ENCODE measurements at places on chromosomes 12 and 14. TPM values are rescaled to one million over a fixed set of nuclear protein-coding genes. Genes with fewer than 3 reads are reported as not detected.

GRCh38 chr14:89040080-89040459 is 215.6 kb downstream of the TTC8 start:
- DNase-seq: no peak

- peak; percentile 75 for DNase-seq
Measured at GRCh38 chr12:43306066-43306465, 245.9 kb downstream of the ADAMTS20 start.

GRCh38 chr12:113116875-113117274 is 18.7 kb downstream of the RASAL1 start:
- DNase-seq: no peak

DNA sequence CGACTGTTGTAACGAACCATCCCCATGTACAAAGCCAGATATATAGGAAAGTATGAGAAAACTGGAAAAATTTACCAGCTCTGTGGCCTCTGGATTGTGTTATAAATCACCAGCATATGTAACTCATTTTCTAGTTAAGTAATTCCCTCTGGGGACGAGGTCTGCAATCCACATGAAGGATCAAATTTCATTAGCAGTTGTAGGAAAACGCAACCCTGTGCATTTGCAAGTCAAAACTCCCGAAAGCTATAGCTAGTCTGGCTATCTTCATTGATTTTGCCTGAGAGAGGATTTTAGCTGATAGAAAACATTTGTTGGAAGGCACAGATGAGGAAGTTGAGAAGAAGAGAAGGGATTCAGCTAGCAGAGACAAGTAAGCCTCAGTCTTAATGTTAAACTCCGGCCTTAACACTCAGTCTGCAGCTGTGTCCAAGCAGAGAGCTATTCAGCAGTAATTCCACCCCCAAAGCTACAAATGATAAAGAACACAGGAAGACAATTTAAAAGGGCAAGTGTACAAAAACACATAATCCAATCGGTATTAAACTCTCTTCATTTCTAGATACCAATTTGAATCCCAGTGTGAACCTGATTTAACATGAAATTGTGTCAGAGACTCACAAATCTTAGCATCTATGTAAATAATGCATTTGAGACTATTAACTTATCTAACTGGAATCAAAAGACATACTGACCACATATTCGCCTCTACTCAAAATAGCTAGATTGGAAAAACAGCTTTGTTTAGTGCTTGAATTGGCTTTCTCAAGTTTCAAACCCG is 54.2 kb upstream of the CERS5 start:
- peak; percentile 98 for DNase-seq

DNA sequence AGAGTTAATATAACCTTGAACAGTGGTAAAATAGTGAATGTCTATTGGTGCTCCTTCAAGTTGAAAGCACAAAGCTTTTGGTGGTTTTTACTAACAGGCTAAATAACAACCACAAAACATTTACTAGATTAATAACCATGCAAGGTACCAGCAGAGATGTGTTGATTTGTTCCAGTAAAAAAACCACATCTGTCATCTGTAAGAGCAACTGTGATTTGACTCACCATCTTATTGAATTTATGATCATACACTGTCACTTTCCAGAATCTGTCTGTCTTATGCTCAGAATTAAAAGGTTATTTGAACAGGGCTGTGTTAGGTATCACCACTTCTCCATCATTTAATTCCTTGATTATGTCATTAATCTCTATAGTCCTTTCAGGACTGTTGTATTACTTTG is 107.0 kb upstream of the PTHLH start:
- DNase-seq: no peak

GRCh38 chr12:89589753-89590152 is 63.9 kb upstream of the POC1B start:
- no peak for DNase-seq

DNA sequence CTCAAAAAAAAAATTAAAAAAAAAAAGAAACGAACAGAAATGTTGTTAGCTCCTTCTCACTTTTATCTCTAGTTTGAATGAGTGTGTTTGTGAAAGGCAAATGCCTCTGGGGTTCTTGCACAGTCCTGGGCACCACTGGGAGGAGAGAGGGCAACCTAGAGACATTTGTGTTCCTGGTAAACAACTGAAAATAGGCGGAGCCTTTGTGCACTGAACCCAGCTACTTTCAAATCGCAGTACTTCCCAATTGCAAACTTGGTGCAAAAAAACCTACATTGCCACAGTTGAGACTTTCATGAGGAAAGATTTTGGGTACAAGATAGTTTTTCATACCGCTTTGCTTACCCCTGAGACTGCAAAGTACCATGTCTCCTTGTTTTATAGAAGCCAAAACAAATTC is 430.0 kb downstream of the ZFP36L1 start:
- DNase-seq: no peak

- DNase-seq: no peak
Measured at GRCh38 chr14:95463171-95463901, 53.1 kb downstream of the SYNE3 start.

GRCh38 chr12:50248411-50248810 is 34.9 kb downstream of the LIMA1 start:
- DNase-seq: no peak

DNA sequence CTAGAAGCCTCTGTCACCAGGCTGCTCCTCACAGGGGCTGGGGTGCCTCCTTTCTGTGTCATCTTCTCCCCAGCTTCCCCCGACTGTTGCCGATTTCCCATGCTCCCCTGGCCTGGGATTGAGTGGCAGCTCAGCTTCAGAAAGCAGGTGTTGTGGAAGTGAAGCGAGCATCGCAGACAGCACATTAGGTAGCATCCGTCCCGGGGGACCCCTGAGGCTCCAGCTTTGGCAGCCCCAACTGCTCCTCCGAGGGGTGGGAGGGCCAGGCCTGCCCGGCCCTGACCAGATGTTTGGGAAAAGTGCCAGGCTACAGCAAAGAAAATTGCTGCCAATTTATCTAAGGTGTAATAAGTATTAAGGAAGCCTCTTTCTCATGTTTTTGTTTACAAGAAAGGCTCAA is 1045.6 kb downstream of the BCL11B start:
- DNase-seq: no peak

DNA sequence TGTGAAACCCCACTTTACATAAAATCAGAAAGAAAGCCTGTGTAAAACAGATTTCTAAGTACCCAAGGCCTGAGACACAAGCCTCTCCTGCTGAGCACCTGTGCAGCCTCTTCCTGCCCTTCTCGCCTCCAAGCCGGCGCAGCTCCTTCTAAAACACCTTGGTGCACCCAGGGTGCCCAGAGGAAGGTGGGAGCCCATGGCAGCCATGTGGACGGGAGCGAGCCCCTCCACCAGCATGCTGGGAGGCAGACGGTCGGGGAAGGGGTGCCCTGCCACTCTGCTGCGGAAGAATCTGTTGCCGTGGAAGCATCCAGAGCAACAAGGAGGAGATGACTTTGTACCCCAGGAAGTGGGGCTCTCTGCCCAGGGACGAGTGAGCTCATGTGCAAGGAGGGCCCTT is 103.1 kb upstream of the C14orf180 start:
- DNase-seq: no peak

- DNase-seq: no peak
Measured at GRCh38 chr12:84919271-84919670, 6.7 kb upstream of the SLC6A15 start.

GRCh38 chr14:90660865-90661570 is 155.2 kb downstream of the TTC7B start:
- DNase-seq: no peak

- peak; percentile 83 for DNase-seq
Measured at GRCh38 chr12:12282761-12283425, 16.0 kb upstream of the LRP6 start.

DNA sequence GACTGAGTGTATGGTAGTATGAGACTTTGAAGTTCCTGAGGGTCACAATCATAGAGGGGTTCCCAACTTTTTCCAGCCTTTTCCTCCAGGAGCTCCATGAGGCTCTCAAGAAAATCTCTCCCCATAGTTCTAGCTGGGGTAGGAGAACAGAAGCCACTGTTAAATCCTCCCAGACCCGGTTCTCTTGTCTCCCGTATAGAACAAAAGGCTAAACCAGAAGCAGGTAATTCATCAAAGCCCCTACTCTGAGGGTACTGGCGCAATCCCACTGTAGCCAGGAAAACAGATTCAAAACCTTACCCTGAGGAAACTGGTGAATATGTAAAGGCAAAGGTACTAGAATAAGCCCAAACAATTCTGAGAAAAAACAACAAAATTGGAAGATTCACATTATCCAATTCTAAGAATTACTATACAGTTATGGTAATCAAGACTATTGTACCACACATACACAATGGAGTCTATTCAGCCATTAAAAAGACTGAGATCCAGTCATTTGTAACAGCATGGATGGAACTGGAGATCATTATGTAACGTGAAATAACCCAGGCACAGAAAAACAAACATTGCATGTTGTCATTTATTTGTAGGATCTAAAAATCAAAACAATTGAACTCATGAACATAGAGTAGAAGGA is 20.5 kb downstream of the OR8S1 start:
- no peak for DNase-seq

- DNase-seq: no peak
Measured at GRCh38 chr14:64194404-64194803, 99.8 kb downstream of the ESR2 start.

GRCh38 chr12:20140751-20141150 is 227.6 kb upstream of the PDE3A start:
- DNase-seq: no peak

DNA sequence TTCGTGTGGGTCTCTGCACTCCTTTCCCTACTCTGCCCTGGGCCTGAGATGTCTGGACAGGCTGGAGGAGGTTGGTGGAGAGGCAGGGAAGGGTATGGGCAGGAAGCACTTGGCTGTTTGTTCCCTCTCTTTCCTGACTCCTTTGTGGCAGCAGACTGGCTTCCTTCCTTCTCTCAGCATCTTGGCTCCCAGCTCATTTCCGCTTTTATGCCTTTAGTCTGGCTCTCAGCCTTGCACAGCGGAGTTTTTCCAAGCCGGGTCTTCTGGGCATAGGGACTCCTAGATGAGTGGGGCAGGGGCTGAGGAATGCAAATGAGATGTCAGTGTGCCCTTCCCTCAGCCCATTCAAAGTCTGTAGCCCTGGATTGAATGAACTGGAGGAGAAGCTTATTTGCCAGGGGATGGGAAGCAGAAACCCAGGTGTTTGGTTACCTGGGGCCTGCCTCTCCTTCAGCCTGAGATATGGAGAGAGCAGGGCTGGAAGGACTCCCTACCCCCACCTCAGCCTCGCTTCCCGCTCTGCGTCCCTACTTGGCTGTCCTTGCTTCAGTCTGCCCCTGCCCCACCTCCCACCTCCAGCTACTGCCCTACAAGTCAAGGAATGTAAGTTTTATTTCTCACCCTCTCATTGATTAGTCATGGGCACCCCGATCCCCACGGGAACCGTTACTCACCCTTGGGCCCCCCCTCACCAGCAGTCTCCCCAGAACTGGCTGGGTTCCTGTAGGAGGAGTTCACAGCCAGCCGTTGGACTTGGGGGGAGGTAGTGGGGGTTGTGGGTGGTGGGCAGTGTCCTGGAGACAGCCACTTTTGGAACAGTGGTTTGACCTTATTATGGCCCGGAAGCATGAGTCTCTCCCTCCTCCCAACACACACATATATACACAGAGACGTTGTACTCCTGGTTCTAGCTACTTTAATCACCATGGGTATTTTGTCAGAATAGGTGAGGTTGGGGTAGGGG is 9.3 kb upstream of the ITGA5 start:
- DNase-seq: peak; percentile 45

- DNase-seq: no peak
Measured at GRCh38 chr12:63325757-63326156, 174.8 kb upstream of the AVPR1A start.

DNA sequence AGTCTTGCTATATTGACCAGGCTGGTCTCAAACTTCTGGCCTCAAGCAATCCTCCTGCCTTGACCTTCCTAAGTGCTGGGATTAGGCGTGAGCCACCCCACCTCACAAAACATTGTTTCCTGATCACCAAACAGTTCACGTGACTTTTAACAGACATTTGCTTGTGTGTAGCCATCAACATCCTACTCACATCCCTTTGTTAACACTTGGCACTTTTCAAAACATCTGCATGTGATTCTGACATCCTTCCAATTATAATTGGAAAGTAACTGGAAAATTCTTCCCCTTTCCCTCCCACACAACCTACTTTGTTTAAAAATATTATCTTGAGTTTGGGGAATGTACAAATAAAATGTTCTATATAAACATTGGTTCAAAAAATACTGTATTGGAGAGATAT is 317.9 kb downstream of the PCNX1 start:
- peak; percentile 35 for DNase-seq

GRCh38 chr12:94418517-94418916 is 41.1 kb downstream of the CEP83 start:
- peak; percentile 61 for DNase-seq

DNA sequence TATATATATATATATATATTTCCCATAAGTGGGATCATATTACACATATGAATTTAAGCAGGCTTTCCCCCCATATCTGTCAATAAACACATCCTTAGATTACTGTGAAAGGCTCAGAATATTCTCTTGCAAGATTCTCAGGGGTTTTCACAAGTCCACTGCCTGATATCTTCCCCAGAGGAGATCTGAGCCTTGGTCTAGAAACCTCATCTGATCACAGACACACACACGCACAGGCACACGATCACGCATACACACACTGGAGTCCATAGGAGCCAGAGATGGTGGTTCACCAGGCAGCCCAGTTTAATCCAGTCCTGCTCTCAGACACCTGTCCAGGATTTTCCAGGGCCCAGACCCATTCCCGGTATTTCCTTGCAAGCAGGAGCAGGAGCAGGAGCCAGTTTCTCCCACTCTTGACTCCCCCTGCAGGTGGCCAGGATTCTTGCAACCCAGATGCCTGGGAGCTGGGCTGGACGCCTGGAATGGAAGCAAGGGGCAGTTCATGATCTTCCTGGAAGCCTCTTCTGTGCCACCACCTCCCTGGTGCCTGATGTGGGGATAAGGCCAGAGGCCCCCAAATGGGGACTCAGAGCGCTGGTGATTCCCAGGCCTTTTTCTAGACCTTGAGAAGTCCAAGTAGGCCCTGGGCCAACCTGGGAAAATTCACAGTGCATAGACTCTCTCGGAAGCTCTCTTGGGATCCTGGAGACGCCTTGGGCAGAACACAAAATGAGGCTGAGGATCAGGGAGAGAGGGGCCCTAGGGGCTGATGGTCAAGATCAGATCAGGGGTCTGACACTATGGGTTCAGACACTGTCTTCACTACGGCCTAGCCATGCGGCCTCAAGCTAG is 16.5 kb upstream of the KRT78 start:
- DNase-seq: peak; percentile 76

- no peak for DNase-seq
Measured at GRCh38 chr12:74820324-74820723, 282.7 kb downstream of the ATXN7L3B start.

DNA sequence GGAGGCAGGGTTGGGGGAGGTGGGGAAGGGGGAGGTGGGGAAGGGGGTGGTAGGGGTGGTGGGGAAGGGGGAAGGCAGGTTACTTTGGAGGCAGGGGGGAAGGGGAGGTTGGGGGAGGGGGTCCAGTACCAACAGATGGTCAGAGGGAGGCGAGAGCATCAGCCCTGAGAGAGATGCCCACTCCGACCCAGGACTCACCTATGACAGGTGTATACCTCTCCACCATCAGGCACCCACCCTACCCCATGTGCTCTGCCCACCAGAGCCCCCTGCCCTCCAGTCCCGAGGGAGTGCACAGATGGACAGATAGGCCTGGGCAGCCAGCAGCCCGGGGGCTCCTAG is 18.6 kb downstream of the JAG2 start:
- no peak for DNase-seq

PLXNC1 gene
- 0.97 TPM for total RNA-seq

LTA4H gene
- total RNA-seq: 79.9 TPM

SETD1B gene
- 4.7 TPM for total RNA-seq

ENDOU gene
- total RNA-seq: not detected

P2RX7 gene
- 0.64 TPM for total RNA-seq

CLEC2B gene
- 40.6 TPM for total RNA-seq

NANOG gene
- total RNA-seq: not detected

SELPLG gene
- 1.3 TPM for total RNA-seq

SPIC gene
- not detected for total RNA-seq

TAS2R14 gene
- total RNA-seq: 6.9 TPM

HPD gene
- total RNA-seq: not detected
